ENCODE measurements at places on chromosomes 6 and 20. TPM values are rescaled to one million over a fixed set of nuclear protein-coding genes. Genes with fewer than 3 reads are reported as not detected.
A peak's percentile ranks its signal among the peaks of the same experiment; 100 is the strongest.

GRCh38 chr20:43972692-43973091 is 58.0 kb downstream of the TOX2 start:
- no peak for DNase-seq

- DNase-seq = no peak
These were observed 121.2 kb downstream of the THBS2 start for GRCh38 chr6:169132352-169132940.

DNA sequence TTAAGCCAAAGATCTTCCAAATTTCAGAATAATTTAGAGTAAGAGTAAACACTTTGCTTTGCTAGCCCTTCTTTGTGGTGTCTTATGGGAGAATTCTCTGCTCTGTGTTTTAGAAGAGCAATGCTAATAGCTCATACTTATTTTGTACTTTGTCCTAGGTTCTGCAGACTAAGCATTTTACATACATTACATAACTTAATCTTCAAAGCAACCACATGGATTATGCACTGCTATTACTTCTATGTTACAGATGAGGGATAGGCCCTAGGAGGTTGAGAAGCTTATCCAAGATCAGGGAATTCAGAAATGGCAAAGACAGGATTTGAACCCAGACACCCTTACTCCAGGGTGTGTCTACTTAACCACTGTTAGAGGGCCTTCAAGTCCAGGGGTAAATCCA is 9.8 kb upstream of the CCDC170 start:
- no peak for DNase-seq

GRCh38 chr20:46060301-46060881 is 29.4 kb downstream of the NCOA5 start:
- DNase-seq = peak; percentile 64

GRCh38 chr20:8152183-8152582 is 20.1 kb downstream of the PLCB1 start:
- DNase-seq = peak; percentile 23

GRCh38 chr6:30769853-30770524 is 25.6 kb upstream of the IER3 start:
- no peak for DNase-seq

- peak; percentile 31 for DNase-seq
These were observed 1.8 kb upstream of the PRDM1 start for GRCh38 chr6:106084106-106084988.

GRCh38 chr6:149939909-149940671 is 1.7 kb upstream of the ULBP2 start:
- no peak for DNase-seq

GRCh38 chr20:45067558-45067957 is 33.4 kb downstream of the KCNS1 start:
- no peak for DNase-seq

GRCh38 chr20:23079926-23080325 is 6.2 kb downstream of the CD93 start:
- DNase-seq = peak; percentile 50

- DNase-seq = no peak
These were observed 128.4 kb upstream of the ADGRF1 start for GRCh38 chr6:47170617-47170947.

DNA sequence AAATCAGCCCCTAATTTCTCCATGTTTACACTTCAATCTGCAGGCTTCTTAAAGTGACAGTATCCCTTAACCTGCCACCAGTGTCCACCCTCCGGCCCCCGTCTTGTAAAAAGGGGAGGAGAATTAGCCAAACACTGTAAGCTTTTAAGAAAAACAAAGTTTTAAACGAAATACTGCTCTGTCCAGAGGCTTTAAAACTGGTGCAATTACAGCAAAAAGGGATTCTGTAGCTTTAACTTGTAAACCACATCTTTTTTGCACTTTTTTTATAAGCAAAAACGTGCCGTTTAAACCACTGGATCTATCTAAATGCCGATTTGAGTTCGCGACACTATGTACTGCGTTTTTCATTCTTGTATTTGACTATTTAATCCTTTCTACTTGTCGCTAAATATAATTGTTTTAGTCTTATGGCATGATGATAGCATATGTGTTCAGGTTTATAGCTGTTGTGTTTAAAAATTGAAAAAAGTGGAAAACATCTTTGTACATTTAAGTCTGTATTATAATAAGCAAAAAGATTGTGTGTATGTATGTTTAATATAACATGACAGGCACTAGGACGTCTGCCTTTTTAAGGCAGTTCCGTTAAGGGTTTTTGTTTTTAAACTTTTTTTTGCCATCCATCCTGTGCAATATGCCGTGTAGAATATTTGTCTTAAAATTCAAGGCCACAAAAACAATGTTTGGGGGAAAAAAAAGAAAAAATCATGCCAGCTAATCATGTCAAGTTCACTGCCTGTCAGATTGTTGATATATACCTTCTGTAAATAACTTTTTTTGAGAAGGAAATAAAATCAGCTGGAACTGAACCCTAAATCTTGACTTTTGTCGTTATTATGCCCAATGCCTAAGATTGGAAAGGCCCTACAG is 4.5 kb downstream of the SOX4 start:
- no peak for DNase-seq

- DNase-seq = no peak
These were observed 3.2 kb upstream of the EEF1A2 start for GRCh38 chr20:63501818-63502670.

DNA sequence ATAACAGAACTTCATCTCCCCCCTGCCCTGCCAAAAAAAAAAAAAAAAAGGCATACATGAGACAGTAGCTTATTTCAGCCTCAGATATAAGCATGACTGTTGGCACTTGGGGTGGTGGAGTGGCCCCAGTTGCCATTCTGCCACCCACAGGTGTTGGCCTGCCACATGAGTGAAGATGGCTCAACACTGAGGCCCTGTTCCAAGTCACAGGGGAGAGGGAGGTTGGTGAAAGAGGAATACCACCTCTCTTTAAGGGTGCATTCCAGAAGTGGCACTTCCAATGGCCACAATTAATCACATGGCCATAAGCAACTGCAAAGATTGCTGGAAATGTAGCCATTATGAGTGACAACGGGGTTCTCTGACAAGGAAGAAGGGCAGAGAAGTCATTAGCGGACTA is 61.9 kb upstream of the JARID2 start:
- DNase-seq = no peak

DNA sequence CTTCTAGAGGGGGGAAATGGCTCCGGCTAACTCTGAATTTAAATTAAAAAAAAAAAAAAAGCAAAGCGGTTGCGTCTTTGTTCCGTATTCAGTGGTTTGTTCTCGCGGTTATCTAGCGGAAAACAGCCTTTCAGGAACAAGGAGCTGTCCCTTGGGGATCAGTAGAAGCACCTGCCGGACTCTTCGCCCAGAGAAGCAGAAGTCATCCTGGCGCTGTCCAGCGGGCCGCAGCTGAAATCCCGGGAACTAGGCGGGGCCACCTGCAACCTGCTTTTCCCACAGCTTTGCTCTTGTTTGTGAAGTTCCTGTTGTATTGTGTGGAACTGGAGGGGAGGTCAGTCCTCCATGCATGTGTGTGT is 43.9 kb upstream of the GJE1 start:
- DNase-seq = peak; percentile 59

DNA sequence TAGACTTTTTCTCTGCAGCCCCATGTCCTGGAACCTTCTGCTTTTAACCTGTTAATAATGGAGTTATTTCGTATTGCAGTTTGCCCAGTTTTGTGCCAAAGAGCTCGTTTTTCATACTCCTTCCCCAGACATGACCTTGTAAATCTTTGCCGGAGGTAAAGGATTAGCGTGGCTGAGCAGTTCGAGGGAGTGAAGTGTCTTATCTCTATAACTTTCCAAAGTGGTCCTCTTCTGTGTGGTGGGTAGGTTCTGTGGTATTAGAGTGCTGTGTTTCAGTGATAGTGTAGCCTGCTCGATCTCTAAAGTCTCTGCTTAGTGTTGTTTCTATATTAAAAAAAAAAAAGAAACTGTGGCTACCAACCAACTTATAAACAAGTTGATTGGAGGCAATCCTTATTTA is 67.5 kb downstream of the FARS2 start:
- DNase-seq = no peak

DNA sequence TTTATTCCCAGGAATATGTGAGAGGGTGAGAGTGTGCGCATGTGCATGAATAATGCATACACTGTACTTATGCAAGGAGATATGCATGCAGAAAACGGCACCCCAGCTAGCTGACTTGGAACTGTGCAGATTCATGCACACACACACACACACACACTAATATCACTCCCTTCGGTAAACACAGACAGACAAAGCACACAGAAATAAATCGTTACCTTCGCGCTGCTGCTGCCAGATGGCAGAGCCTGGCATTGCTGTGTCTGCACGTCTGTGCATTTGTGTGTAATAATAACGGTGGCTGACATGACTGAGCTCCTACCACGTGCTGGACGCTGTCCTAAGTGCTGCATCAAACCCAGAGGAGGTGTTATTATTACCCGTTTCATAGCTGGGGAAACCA is 36.8 kb downstream of the PREX1 start:
- DNase-seq = peak; percentile 58

GRCh38 chr6:23441808-23442461 is 684.1 kb upstream of the NRSN1 start:
- DNase-seq = peak; percentile 55

DNA sequence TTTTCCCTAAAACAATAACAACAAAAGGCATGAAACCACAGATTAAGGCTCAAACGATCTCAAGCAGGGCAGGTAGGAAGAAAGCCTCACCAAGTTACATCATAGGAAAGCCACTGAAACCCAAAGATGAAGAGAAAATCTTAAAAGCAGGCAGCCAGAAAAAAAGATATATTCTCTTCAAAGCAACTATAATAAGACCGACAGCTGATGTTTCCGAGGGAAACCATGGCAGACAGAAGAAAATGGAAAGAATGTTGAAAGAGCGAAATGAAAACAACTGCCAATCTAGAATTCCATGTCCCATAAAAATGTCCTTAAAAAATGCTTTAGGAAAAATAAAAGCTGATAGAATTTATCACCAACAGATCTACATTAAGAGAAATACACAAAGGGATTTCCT is 161.5 kb upstream of the THBS2 start:
- no peak for DNase-seq

DNA sequence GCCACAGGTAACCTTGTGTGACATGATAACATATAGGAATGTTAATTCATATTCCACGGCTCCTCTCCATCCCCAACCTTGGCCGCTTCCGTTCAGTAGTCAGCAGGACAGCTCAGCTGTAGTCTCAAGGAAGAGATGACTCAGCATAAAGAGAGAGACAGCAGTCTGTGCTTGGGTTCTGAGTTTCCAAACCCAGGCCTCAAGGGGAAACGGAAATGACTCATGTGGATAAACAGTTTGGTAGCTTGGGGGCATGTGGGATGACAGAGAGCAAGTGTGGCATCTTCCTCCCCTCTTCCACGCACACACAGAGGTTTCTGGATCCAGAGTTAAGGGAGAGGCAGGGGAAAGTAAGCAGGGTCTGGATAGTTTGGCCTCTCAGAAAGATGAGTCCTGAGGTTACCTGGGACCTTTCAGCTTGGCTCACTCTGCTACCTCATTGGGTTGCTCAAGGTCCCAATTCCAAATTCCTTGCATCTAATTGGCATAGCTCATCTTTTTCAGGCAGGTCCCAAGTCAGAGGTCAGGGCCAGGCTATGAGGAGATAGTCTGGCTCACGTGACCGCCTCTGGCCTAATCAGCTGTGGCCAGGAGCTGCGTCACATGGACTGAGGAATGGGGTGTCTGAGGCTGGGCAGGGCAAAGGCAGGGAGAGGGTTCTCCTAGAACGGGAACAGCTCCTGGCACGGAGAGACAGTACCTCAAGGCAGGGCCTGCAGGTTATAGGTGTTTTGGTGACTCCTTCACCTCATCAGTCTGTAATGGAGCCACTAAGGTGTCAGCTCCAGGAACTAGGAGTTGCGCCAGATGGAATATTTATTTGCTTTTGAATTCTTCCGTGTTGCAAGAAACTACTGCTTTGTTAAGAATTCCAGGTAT is 36.5 kb upstream of the MLN start:
- peak; percentile 69 for DNase-seq

- DNase-seq = no peak
These were observed 8.7 kb downstream of the MAFB start for GRCh38 chr20:40680161-40680959.

- DNase-seq = no peak
These were observed 101.3 kb upstream of the MLN start for GRCh38 chr6:33905071-33905609.

DNA sequence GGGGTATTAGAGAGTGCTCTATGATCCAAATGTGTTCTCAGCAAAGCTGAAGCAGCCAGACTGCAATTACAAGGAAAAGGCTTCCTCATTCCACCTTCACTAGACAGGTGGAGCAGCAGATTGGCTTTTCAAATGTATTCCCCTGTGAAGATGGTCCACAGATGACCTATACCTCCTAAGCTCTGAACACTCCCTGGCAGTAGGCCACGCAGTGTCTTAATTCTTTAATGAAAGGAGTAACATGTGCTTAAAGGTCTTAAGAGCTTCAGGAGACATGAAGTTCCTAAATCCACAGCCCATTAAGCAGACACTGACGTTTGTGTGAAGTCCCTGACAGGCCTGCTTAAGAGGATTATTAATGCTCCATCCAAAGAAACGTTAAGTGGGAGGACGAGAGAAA is 138.9 kb upstream of the NUP153 start:
- DNase-seq = no peak

GRCh38 chr6:141110481-141110880 is 1022.2 kb upstream of the GJE1 start:
- peak; percentile 63 for DNase-seq

DNA sequence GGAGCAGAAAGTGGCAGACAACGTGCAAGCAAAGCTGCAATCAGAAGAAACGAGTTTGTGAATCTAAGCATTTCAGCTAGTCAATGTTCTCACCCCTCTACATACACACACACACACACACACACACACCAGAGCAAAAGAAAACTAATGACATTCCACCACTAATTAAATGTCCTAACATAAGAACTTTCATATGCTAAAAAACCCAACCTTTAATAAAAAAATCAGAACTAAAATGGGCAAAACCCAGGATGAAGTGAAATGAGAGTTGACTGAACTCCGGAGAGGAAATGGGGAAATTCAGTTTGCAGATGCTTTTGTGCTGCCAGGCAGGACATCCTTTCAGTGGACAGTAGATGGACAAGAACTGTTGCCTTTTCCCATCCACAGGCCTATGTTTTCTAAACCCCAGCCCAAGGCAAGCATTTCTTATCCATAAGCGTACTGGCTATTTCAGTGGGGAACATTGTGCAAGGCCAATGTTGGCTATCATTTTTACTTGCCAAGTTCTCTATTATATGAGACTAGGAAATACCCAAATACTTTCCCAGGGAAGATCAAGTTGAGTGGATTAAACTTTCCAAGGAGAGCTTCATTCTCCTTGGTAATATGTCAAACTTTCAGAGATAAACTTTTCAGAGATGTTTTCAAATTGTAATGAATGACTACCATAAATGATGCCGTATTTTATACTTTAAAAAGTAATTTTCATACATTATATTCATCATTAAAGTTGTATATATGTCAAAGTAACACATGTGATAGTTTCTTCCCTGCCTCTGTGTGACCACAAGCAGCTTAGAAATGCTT is 27.3 kb downstream of the RIN2 start:
- peak; percentile 51 for DNase-seq

The GRIK2 gene
- not detected for total RNA-seq

The APOBEC2 gene
- total RNA-seq = not detected

The LAMA4 gene
- total RNA-seq = 465 TPM

The MUCL3 gene
- total RNA-seq = not detected

The MAP3K7 gene
- total RNA-seq = 16.8 TPM

The MEI4 gene
- total RNA-seq = not detected

The SOX18 gene
- total RNA-seq = 29.6 TPM

The TNFAIP3 gene
- total RNA-seq = 2.2 TPM

The TP53TG5 gene
- total RNA-seq = not detected

The C6orf163 gene
- total RNA-seq = 0.79 TPM

The PARD6B gene
- 0.20 TPM for total RNA-seq

The CDH26 gene
- total RNA-seq = 0.22 TPM

The TMEM200A gene
- 0.20 TPM for total RNA-seq

The FOXC1 gene
- total RNA-seq = 5.8 TPM

The PRR18 gene
- total RNA-seq = not detected

The WASF1 gene
- total RNA-seq = 6.8 TPM

The WFDC5 gene
- total RNA-seq = not detected

The KIAA0408 gene
- not detected for total RNA-seq
